Caudate nucleus (tissue), 63 donors: ENCODE measurements at places on chromosomes 12 and 14.
A peak's percentile ranks its signal among the peaks of the same experiment; 100 is the strongest.

DNA sequence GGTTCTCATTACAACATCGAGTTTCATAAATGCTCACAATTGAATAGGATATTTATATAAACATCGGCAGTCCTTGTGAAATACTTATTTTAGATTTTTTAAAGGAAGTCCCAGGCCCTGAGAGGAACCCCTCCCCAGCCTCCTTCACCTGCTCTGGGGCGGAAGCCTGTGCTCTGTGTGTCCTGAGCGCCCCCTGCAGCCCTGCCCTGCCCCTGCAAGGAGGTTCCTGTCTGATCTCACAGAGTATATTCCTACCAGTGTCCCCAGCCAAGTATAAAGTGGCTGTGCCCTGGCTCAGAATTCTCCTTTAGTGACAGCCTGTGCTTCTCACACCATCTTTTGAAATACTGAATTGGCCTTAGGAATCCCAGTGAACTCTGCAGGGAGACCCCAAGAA lies 659.5 kb downstream of the TMEM121 start:
- no peak for DNase-seq

DNA sequence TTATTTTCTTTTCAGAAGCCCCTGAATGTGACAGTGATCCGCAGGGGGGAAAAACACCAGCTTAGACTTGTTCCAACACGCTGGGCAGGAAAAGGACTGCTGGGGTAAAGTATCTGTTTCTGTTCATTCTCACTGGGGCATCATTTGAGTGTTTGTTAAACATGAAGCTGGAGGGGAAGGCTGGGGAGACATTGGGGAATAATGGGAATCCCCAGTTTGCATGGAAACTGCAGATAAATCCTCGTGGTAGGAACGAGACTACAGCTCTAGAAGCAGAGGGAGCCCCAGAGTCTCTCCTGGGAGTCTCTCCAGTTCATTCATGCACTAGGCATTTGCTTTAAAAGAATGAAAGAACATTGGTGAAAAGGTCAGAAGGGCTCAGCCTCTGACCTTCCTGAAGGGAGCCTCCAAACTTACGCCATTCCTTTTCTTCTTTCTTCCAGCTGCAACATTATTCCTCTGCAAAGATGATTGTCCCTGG lies 2.5 kb upstream of the CFAP251 start:
- no peak for DNase-seq

GRCh38 chr14:99267837-99268781 lies 3.9 kb downstream of the BCL11B start:
- DNase-seq, result no peak

GRCh38 chr12:121992059-121992879 lies 29.4 kb upstream of the BCL7A start:
- peak; percentile 4 for DNase-seq

DNA sequence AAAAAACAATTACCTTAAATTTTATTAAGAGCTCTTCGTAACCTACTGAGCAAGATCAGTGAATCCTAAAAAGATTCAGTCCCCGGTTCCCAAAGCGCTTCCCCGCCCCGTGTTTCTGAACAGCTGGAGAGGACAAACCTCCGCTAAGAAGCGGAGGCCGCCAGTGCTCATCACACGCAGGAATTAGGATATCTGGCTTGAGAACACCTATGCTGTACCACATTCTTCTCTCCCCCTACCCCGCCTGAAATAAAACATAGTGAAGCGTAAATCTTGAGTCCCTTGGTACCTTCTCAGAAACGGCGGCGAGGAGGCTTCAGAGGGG lies 774 bp upstream of the WDR20 start:
- no peak for DNase-seq

DNA sequence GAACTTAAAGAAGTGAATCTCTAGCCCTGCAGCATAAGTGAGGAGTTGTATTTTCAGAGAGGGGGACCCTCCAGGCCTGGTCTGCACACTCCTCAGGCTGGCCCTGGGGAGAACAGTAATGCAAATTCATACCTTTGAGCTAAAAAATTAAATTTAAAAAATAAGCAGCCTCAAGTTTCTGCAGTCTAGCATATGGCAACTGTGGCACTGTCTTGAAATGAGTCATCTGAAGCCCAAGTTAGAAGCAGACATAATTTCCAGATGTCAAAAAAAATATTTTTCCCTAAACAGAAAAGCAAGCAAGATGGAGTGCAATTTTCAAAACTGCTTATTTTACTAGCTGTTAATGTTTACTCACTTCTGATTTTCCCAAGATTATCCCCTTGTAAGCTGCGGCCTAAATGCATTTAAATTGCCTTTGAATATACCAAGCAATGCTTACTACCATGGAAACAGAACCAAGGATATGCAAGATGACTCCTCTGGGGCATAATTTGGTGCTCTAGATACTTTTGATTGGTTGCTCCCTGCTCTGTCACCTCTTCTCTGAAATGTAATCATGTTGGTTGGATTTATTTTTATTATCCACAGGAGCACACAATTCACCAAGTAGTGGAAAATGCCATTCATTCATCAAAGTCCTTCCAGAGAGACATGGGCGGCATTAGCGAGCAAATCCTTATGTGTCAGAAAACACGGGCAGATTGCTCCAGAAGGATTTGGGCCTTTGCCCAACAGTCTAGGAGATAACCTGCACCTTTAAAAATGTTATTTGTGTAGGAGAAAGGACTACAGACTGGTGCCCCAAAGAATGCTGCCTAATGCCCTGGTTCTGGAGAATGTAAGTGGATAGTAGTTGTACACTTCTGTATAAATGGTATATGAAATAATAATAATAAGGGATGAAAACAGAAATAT lies 25.0 kb upstream of the DHRS7 start:
- DNase-seq, result no peak

- DNase-seq, result no peak
Observed at GRCh38 chr12:124261885-124262284, 33.0 kb upstream of the RFLNA start.
